ACHN (cell line): ENCODE measurements at places on chromosomes 11 and 22.
A peak's percentile ranks its signal among the peaks of the same experiment; 100 is the strongest.

GRCh38 chr11:50379484-50379883, 346.8 kb downstream of the OR4C45 start:
- DNase-seq: no peak

DNA sequence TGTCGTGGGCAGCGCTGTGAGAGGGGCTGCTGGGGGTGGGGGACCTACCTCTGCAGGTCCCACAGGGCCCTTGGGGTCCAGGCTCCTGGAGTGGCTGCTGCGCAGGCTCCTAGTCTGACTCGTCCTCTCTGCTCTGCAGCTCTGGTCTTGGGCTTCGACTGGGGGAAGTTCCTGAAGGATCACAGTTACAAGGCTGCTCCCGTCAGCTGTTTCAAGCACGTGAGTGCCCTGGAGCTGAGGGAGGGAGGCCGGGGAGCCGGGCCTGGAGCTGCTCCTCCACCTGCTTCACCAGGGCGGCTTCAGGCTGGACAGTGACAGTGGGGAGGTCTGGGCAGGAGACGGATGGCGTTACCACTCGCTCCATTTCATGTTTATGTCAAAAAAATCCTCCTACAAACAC, 11.9 kb downstream of the L3MBTL2 start:
- DNase-seq: no peak

DNA sequence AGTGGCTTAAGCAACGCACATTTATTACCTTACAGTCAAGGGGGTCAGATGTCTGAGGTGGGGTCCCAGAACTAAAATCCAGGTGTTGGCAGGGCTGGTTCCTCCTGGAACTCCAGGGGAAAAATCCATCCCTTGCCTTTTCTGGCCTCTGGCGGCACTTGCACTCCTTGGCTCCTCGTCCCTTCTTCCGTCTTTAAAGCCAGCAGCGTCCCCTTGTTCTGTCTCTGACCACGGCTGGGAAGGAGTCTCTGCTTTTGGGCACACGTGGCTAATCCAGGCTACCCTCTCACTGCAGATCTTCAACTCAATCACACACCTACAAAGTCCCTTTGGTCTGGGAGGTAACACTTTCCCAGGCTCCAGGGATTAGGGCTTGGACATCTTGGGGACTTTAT, 73.5 kb upstream of the WNT7B start:
- no peak for DNase-seq

DNA sequence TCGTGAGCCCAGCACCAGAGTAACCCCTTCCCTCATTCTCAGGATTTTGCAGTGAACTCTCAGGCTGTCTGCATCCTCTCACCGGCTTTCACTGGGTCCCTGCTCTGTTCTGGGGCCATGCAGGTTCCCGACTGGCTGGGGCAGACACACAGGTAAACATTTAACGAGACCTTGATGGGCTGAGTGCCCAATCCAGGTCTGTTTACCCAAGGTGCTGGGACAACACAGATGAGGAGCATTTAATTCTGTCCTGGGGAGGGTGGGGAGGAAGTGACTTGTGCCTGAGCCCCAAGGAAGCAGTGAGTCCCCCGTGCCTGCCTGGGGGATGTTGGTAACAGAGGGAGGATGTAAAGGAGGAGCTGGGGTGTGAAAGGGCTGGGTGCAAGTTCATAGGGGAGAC, 4.4 kb downstream of the BIK start:
- DNase-seq: no peak

GRCh38 chr22:28348613-28349609, 330.7 kb downstream of the TTC28 start:
- DNase-seq: no peak

DNA sequence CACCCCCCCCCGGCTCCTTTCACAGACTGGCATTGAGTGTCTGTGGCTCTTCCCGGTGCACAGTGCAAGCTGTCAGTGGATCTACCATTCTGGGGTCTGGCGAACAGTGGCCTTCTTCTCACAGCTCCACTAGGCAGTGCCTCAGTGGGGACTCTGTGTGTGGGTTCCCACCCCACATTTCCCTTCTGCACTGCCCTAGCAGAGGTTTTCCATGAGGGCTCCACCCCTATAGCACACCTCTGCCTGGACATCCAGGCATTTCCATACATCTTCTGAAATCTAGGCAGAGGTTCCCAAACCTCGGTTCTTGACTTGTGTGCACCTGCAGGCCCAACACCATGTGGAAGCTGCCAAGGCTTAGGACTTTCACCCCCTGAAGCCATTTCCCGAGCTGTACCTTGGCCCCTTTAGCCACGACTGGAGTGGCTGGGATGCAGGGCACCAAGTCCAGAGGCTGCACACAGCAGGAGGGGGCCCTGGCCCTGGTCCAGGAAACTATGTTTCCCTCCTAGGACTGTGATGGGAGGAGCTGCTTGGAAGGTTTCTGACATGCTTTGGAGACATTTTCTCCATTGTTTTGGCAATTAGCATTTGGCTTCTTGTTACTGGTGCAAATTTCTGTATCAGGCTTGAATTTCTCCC, 26.0 kb downstream of the BCL2L13 start:
- DNase-seq: no peak

DNA sequence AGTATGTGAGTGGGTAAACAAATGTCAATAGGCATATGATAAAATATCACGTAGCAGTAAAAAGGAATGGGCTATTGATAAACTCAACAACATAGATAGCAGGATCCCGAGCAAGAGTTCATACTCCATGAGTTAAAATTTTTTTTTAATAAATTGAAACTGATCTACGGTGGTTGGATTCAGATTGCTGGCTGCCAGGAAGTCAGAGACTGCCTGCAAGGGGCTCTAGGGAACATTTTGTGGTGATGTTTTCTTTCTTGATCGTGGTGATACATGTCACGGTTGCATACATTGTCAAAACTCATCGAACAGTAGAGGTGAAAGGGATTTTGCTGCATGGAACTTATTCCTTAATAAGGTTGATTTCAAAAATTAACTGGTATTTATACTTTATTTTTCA, 62.6 kb upstream of the WNT7B start:
- no peak for DNase-seq

DNA sequence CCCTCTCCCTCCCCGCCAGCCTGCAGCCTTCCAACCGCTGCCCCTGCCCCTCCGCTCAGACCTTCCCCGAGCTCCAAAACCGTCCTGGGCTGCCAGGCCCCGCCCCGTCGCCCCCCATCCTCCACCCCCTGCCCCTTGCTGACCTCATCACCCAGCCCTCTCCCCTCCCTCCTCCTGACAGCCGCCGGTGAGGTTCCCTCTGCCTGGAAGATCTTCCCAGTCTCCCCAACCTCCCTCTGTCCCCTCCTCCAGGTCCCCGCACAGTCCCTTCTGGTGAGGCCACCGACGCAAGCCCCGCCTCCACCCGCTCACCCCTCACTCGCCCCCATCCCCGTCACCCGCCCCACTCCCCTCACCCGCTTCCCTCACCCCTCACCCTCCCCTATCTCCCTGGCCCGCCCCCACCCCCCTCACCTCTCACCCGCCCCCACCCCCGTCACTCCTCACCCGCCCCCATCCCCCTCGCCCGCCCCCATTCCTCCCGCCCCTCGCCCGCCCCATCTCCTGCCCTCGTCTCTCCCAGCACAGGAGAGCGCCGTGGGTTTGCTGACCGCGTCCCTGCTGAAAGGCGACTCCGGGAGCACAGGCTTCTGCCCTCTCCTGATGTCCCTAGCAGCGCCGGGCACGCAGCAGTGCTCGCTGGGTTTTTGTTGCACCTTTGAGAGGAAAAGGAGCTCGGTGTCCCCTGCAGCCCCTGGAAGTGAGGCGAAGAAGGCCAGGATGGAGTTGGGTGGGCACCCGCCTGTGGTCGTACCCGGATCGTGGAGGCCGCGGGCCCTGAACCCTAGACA, 16.4 kb upstream of the UPK3A start:
- DNase-seq: peak; percentile 35

- no peak for DNase-seq
Observed at GRCh38 chr22:49677495-49677889, 150.2 kb downstream of the BRD1 start.

DNA sequence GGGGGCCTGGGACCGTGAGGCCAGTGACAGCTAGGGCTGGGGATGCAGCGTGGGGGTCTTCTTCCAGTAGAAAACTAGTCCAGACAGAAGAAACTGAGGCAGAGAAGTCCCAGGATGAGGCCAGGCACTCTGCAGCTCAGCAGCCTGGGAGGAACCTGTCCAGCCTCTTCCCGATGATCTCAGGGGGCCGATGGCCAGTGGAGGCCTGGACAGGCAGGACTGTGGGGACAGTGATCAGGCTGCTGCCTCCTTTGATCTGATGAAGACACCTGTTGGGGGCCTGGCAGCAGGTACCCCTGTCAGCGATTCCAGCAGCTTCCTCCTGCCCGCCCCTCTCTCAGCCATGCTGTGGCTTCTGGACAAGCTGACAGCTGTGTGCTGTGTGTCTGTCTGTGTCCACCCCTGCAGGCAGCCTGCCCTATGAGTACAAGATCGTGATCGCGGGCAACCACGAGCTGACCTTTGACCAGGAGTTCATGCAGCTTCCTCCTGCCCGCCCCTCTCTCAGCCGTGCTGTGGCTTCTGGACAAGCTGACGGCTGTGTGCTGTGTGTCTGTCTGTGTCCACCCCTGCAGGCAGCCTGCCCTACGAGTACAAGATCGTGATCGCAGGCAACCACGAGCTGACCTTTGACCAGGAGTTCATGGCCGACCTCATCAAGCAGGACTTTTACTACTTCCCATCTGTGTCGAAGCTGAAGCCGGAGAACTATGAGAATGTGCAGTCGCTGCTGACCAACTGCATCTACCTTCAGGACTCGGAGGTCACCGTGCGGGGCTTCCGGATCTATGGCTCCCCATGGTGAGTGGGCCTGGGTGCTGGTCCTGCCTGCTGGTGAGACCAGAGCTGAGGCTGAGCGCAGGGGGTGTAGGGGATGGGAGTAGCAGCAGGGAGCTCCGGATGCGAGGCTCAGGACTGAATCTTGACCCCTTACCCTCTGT, 62.6 kb downstream of the MPPED1 start:
- no peak for DNase-seq

DNA sequence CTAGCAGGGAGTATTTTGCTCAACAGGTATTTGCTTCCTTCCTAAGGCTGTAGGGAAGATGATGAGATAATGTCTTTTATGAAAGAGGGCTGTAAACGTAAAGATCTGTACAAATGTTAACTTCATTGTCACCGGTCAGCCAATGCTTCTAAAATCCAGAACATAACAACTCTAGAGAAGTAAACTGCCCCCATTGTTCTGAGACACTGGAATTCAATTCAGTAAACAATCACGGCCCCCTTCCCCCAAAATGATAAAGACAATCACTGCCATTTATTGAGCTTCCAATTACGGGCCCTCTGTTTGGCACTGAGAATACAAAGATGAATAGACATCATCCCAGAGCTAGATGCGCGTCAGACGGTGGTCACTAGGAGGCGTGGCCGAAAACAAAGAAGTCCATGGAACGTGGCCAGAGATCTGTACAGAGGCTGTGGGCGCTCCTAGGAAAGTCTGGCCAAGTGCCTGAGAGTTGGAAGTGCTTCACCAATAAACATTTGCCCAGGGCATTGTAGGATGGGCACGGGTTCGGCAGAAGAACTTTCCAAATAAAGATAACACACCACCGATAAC, 576 bp downstream of the TMEM258 start:
- peak; percentile 78 for DNase-seq

DNA sequence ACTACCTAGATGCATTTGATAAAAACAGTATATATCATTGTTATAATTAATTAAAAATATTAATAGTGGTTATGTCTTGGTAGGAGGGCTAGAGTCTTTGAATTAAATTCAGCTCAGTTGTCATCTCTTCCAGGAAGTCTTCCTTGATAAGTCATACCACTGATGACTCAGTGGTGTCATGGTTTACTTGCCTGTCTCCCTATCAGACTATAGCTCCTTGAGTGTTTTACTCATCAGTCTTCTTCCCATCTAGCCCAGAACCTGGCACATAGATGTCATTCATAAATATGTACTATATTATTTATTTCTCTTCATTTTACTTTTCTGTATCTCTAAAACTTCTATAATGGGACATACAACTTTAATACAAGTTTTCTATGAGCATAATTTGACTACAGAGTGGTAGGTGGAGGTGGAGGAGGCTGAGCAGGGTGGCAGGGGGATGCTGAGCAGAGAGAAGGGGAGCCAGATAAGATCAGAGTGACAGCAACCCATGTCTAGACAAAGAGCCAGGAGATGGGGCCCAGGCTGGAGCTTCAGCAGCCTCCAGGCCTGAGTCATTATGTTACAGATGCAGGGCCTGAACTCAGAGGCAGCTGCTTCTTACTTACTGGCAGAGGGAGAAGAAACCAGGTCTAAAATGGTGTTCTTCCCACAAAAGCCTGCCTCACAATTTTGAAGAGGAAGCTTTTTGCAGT, 82.3 kb upstream of the PHOX2A start:
- DNase-seq: peak; percentile 27

GRCh38 chr11:83574519-83574918, 288.4 kb upstream of the CCDC90B start:
- DNase-seq: no peak

DNA sequence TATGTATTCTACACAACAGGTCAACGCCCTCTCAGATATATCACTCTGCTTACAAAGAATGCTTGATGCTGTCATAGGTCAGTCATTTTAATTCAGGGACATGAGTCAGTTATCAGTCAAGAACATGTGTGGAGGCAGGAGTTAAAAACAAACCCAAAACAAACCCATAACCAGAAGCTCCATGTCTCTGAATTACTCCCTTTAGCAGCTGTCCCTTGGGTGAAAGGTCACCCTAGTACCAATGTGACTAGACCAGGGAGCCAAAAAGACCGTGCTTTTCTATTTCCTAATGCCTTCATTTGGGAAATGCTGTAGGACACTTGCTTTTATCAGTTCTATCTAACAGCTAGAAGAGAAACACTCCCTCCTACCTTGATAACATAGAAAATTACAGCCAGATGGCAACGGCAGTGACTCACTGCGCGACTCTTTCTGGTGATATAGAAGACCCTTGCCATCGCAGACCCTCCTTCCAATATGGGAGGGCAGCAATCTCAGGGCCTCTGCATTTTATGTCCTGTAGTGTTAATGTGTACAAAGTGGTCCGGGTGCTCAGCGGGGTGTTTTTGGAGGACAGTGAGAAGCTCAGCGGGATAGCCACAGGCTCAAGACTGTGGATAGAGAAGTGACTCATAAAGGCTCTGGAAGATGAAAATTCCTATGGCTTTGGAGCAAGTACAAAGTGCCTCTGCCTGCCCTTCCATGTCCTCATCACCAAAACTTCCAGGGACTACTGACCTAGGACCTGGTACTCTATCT, 24.8 kb downstream of the APOL5 start:
- DNase-seq: peak; percentile 74

DNA sequence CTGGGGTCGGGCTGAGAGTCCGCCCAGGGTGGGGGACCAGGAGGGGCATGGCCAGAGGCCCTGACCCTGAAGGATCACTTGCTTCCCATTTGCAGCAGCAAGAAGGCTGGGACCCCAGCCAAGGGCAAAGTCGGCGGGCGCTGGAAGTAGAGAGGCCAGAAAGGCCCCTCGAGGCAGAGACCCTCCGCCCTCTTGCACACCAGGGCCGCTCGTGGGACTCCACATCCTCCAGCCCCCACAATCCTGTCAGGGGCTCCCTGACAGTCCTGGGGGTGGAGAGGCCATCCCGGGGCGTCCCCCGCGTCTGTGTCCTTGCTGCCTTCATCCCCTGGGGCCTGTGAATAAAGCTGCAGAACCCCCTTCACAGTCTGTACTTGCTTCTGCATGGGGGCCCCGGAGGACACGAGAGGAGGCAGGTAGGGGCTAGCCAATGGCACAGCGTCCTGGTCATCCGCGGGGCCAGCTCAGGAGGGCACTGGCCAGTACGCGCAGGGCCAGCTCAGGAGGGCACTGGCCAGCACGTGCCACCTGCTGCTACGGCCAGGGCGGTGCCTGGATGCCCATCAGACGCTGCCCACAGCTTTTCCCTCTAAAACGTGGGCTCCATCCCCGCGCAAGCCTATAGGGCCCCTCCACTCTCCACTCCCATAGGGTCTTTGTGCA, 8.7 kb upstream of the MRPL23 start:
- DNase-seq: no peak
